HFFc6 (cell line): ENCODE measurements at places on chromosomes 5 and 9. TPM values are rescaled to one million over a fixed set of nuclear protein-coding genes. Genes with fewer than 3 reads are reported as not detected.

- no peak for DNase-seq
These were observed 551.9 kb downstream of the BNC2 start for GRCh38 chr9:16318516-16319060.

GRCh38 chr9:38708759-38709158 lies 11.2 kb downstream of the FAM240B start:
- DNase-seq: no peak

- no peak for DNase-seq
These were observed 96.9 kb downstream of the PARP8 start for GRCh38 chr5:50763351-50763750.

DNA sequence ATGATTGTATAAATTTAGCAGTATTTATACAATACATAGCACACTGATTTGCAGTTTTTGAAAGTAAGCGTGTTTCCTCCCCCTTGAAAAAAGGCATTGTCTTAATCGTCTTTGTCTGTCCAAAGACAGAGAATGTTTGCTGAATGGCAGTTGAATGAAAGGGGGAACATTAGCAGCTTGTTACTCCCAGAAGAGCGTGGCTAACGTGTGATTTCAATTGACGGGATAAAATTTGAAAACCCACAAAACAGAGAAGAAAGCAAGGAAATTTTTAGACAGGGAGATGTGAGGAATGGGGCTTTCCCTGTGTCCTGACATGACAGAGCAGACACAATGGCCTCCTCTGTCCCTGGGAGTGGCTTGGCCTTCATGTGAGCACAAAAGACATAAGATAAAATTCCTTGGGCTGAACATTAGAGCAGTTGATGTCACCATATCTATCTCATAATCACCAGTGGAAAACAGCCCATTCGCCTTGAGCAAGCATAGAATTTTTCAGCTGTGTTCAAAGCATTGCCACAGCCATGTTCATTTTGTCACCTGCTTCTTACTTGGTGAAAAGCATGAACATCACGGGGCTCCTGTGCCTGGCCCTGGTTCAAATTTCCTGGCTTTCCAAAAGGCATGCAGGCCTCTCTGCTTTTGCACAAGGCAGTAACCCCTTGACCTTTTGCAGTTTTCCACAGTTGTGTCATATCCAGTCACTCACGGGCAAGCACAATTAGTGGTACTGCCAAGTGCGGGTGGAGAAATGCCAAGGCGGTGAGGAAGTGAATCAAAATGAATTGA lies 126.9 kb downstream of the TLE1 start:
- DNase-seq: peak; percentile 88

GRCh38 chr5:145982572-145983318 lies 46.4 kb downstream of the SH3RF2 start:
- no peak for DNase-seq

Gene TMEM174
- total RNA-seq: not detected in 3 replicates

Gene SLC34A3
- total RNA-seq: not detected in 3 replicates

- no peak for DNase-seq
These were observed 230.2 kb downstream of the TENT4A start for GRCh38 chr5:6943197-6944112.

GRCh38 chr5:35678661-35679060 lies 61.0 kb downstream of the SPEF2 start:
- DNase-seq: no peak

GRCh38 chr5:98318386-98318785 lies 455.1 kb upstream of the RGMB start:
- no peak for DNase-seq

DNA sequence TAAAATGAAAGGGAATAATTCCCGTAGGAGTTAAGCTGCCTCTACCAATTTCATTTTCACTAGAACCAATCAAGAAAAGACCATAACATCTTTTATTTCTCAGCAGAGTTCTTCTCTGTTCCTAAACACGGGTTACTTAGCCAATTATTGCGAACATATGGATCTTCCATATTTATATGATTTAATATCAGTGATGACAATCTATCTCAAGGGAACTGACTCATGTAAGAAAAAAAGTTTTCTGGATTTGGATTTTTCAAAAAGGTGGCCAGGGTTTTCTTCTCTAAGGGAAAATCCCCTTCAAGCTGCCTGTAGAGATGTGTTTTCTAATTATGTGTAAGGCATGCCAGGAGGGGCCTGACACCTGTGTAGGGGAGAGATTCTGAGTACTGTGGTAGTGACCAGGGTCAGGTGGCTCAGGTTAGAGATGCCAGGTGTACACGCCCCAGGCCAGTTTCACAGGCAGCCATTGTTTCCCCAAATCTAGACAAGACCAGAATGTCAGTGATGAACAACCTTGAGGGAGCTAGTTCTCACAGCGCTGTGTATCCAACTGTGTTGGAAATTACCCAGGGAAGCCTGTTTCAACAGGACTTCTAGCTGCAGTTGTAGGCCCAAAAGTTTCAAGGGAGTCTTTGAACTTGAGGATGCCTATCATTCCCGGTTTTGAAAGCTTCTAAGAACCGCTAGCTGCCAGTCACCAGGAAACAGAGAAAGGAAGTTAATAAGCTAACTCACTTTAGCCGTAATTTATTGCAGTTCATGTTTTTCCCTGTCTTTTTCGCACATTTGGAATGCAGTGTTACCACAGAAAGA lies 572.5 kb upstream of the RGMB start:
- no peak for DNase-seq

Gene FGD3
- not detected in 3 replicates for total RNA-seq

GRCh38 chr9:100228352-100228869 lies 124.3 kb downstream of the TEX10 start:
- no peak for DNase-seq

DNA sequence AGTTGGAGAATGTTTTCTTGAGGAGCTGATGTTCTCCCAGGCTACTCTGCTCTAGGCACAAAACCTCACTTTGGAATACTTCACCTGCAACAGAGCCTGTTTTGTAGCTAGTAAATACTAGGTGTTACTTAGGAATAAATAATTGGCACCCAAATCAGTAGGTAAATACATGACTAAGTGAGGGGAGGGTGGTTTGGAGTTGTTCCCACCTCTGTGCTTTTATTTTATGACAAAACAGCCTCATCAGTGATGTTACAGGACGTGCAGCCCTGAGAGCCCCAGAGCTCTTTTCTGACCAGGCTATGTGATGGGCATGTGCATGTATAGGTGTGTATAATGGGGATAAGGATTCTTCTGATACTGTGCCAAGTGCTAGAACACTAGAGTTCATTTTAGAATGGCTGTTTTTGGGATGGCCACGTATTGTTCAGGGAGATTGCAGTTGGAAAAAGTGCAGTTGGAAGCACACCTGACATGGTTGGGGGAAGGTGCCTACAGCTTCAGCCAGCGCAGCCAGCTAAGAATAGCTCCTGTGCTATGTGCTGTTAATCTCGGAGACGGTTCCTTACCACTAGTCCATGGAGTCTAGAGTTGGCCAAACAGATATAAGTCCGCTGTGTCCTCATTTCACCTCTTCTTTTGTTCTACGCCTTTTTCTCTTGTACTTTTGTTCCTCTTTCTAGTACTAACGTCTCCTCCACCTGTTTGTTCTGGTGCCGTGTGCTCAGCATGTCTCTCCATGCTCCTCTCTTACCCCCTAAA lies 284.7 kb downstream of the FANCC start:
- no peak for DNase-seq

Gene CCDC107
- 21.2 to 29.8 TPM (median 28.1 TPM) in 3 replicates for total RNA-seq
